ENCODE measurements at places on chromosomes 2 and 18.

- no peak for DNase-seq
Measured at GRCh38 chr2:31067259-31067658, 71.0 kb downstream of the GALNT14 start.

- DNase-seq, result no peak
Measured at GRCh38 chr2:9099341-9099751, 95.9 kb upstream of the MBOAT2 start.

DNA sequence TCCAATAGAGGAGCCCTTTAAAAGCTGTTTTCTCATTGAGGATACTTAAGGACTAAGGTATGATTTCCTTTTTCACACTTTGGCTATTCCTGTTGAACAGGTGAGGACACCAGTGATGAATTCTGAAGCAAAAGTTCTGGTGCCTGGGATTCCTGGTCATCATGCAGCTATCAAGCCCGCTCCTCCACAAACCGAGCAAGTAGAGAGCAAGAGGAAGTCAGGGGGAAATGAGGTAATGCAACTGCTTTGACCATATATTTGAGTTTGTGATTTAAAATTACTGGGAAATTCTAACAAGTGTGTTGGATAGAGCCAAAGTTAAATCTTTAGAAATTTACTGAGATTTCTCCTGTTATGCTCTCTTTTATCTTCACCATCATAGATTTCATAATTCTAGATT, 33.0 kb downstream of the WDR43 start:
- DNase-seq, result no peak

GRCh38 chr2:58973811-58974281, 732.7 kb upstream of the FANCL start:
- no peak for DNase-seq

GRCh38 chr2:4356109-4356508, 652.7 kb downstream of the DCDC2C start:
- DNase-seq, result no peak

- peak; percentile 24 for DNase-seq
Measured at GRCh38 chr2:221571025-221571550, 1.0 kb downstream of the EPHA4 start.

- DNase-seq, result peak; percentile 62
Measured at GRCh38 chr2:217899231-217900009, 103.4 kb downstream of the TNS1 start.

- no peak for DNase-seq
Measured at GRCh38 chr2:27549303-27549702, 33.5 kb upstream of the ZNF512 start.

DNA sequence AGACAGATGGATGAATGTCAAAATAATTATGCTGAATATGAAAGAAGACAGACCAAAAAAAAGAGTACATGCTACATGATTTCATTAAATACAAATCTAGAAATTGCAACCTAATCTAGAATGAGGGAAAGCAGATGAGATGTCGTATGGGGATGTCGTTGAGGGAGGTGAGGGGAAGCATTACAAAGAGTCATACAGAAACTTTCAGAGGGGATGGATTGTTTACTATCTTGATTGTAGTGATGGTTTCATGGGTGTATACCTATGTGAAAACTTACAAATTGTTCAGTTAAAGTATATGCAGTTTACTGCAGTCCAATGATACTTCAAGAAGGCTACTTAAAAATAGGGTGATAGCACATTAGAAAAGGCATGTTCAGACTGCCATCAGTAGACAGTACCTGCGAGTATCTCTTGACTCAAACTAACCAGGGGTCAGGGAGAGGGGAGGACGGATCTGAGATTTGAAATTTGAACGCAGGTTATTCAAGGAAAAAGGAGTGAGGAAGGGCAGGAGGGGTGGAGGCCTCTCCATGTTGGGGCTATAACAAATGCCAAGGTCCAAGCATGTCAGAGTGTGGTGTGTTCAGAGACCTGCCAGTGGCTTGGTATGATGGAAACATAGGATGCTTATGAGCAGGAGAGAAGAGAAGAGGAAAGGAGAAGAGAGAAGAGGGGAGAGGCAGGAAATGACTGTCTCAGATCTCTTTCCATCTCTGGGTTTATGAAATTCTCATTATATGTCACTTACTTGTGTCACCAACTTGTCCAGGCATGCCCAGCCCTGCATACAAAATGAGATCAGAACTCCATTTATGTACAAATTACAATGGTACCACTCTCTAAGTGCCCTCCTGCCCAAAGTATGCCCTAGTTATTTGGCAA, 257.3 kb upstream of the CXCR4 start:
- DNase-seq, result no peak

GRCh38 chr2:15133461-15133860, 427.7 kb downstream of the NBAS start:
- no peak for DNase-seq

DNA sequence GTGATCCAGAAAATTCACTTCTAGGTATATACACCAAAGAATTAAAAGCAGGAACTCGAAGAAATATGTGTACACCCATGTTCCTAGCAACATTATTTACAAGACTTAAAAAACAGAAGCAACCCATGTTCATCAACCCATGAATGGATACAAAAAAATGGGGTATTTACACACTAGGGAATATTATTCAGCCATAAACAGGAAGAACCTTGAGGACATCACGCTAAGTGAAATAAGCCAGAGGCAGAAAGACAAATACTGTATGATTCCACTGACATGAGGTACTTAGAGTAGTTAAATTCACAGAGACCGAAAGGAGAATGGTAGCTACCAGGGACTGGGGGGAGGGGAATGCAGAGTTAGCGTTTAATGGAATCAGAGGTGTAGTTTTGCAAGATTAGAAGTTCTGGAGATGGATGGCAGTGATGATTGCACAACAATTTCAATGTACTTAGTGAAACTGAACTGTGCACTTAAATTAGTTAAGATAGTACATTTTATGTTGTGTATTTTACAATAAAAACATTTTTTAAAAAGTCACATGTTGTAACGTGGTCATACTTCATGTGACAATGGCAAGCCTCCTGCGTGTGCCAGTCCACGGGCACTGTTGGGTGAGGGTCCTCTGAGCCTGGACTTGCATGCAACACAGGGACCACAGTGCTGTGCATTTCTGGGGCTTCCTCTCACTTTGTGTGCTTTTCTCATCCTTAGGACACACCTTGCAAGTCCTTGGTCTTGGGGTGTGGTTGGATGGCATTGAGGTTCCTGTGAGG, 206.1 kb upstream of the HDAC4 start:
- DNase-seq, result peak; percentile 10

- no peak for DNase-seq
Measured at GRCh38 chr2:240455272-240455646, 19.8 kb downstream of the GPC1 start.

GRCh38 chr2:159362816-159363251, 76.3 kb upstream of the WDSUB1 start:
- no peak for DNase-seq

DNA sequence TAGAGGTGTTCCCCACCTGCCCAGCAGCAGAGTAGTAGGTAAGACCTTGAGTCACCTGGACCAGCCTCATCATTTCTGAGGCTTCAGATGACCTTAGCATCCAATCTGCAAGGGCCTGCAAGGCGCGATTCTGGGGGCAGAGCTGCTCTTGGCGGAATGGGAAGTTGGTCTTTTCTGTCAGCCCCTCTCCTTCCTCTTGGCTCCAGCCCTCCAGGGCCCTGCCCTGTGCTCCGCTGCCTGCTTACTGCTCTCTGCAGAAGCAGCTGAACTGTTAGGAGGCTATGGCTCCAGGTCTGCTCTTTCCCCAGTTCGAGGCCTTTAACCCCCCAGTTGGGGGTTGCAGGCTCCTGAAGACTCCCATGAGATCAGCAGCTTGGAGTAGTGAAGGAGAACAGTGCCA, 96.1 kb upstream of the MCFD2 start:
- no peak for DNase-seq

GRCh38 chr2:27191070-27191829, 20.6 kb upstream of the ATRAID start:
- DNase-seq, result peak; percentile 43

DNA sequence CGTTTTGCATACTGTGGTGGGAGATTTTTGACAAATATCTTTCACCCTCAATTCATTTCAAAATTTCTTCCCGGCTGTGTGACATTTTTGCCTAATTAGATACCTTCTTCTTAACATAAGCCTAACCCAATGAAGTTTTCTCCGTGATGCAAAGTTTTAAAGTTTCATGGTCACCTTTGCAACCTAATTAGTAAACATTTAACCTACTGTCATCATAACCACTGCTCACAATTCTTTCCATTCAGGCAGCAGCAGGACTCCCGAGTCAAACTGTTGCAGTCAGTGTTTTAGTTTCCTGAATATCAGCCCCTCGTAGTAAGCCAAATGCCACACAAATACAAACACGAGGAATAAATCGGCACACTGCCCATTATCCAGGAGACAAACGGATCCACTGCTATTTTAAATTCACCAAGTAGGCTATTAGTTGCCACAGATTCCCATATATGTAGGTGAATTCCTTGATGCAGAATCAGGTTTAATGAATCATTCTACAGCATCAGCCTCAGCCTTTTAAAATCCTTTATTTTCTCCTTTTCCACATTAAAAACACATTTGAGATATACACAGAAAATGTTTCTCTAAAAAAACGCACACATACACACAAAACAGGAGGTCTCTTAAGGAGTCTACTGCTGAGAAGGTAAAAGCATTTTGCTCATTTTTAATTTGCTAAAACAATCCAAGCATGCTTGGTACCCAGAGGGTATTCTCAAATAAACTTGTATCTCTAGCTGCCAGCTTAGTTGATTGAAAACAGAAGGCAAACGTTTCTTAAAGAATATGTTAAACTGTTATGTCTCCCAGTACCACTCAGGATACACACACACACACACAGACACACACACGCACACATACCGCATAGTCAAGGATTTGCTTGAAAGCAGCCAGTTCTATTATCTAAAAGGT, 106.5 kb upstream of the KCTD1 start:
- DNase-seq, result no peak

DNA sequence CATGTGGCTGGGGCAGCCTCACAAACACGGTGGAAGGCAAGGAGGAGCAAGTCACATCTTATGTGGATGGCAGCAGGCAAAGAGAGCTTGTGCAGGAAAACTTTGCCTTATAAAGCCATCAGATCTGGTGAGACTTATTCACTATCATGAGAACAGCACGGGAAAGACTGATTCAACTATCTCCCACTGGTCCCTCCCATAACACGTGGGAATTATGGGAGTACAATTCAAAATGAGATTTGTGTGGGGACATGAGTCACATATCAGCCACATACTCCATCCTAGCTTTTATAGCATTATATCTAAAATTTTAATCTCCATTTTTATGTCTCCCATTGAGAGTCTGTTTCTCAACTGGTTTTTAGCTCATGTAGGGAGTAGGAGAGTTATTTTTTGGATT, 45.7 kb downstream of the ICOS start:
- DNase-seq, result no peak

- no peak for DNase-seq
Measured at GRCh38 chr2:219441451-219442255, 7.0 kb downstream of the SPEG start.

GRCh38 chr2:33064349-33064801, 117.6 kb downstream of the LTBP1 start:
- DNase-seq, result no peak

- no peak for DNase-seq
Measured at GRCh38 chr18:48355276-48356115, 53.7 kb downstream of the ZBTB7C start.

GRCh38 chr2:236508466-236508865, 61.2 kb upstream of the ACKR3 start:
- DNase-seq, result no peak

GRCh38 chr18:57794951-57795728, 8.0 kb downstream of the ATP8B1 start:
- DNase-seq, result no peak

- DNase-seq, result no peak
Measured at GRCh38 chr2:183088061-183088460, 9.5 kb downstream of the DUSP19 start.

GRCh38 chr18:23196119-23197007, 61.1 kb downstream of the CABLES1 start:
- no peak for DNase-seq

- no peak for DNase-seq
Measured at GRCh38 chr2:137262594-137262993, 497.2 kb downstream of the THSD7B start.

DNA sequence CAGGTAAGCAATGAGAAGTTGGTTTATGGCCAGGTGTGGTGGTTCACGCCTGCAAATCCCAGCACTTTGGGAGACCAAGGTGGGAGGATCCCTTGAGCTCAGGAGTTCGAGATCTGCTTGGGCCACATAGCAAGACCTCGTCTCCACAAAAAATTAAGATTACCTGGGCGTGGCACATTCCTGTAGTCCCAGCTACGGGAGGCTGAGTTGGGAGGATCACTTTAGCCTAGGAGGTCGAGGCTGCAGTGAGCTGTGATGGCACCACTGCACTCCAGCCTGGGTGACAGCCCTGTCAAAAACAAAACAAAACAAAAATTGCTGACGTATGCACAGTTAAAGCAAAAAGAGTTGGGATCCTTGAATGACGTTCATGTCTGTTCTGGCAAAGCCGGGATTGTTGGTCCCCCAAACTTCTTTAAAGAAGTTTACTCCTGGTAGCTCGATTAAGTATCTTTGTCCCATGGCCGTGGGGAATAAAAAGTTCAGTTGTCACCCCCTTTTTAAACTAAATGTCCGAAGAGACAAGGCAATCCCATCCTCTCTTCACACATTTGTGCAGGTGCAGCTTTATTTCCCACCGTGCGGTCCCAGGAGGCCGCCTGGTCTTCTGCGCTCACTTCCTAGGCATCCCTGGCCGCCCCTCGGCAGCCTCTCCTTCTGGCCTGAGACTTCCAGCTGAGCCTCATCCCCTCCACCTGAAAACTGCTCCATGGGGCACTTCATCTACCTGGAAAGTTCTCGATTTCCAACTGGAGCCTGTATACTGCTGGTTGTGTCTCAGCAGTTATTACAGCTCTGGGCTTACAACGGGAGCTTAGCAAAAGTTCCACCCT, 762 bp upstream of the SPOPL start:
- no peak for DNase-seq

DNA sequence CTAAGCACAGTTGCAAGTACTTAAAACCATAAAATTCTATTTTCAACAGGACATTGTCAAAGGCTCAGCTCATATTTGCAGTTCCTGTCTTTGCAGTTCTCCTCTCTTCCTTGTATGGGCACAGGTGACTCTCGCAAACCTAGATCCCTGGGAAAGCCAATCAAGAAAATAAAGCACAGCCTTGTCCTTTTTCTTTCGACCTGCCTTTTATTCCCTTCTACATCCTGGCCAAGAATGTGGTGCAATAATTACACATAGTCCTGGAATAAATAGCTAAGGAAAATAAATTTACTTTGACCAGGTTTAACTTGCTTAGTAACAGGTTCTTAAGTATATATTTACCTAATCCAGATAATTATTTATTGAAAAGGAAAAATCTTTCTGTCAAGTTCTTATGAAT, 20.2 kb downstream of the ATG16L1 start:
- DNase-seq, result no peak

GRCh38 chr18:71336576-71337210, 1047.8 kb downstream of the SOCS6 start:
- DNase-seq, result no peak

- no peak for DNase-seq
Measured at GRCh38 chr18:12996661-12997292, 5.6 kb downstream of the CEP192 start.
